CD4-positive, alpha-beta T cell treated with Interleukin-2 at 100 ng/mL for 4 hours (primary cell): ENCODE measurements at places on chromosomes 5 and 9.

GRCh38 chr5:16888694-16889124, 47.4 kb downstream of the MYO10 start:
- no peak for DNase-seq

DNA sequence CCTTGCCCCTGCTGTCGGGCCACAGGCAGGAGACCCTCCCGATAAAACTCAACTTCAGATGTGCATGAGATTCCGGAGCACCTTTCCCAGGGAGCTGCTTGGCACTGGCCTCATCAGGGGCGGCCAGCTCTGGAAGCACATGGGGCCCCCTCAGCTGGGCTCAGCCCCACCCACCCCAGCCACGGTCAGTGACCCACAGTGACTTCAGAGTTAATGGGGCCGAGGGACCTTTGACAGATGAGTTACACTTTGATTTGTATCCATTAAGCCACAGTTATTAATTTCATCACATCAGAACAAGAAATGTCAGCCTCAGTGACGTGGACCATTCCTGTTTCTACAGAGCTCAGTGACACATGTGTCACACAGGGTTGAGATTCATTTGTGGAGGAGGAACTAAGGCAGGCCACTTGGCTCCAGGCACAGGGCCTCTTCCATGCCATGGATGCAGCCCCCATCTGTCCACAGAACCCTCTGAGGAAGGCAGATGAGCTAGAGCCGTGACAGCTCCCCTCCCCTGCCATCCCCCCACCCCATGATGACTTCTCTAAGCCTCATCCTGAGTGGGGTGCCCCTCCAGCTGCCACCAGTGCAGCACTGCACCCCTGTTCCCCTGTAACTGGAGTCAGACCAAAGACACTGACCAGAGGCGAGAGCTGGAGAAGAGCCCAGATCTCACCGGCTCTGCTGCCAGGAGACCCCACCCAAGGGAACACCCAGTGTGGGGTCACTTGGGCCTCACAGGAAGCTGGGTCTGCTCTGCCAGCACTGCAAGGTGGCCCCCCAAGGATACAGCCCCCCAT, 69.4 kb upstream of the ADAMTS2 start:
- no peak for DNase-seq

GRCh38 chr5:96857924-96858323, 18.4 kb upstream of the ERAP2 start:
- DNase-seq = no peak

- DNase-seq = no peak
Observed at GRCh38 chr9:6132650-6133049, 83.0 kb upstream of the IL33 start.

- DNase-seq = no peak
Observed at GRCh38 chr9:85212209-85212608, 529.5 kb downstream of the AGTPBP1 start.

GRCh38 chr9:109381011-109381729, 60.3 kb upstream of the EPB41L4B start:
- no peak for DNase-seq

GRCh38 chr5:142295084-142295758, 29.6 kb downstream of the SPRY4 start:
- DNase-seq = no peak

DNA sequence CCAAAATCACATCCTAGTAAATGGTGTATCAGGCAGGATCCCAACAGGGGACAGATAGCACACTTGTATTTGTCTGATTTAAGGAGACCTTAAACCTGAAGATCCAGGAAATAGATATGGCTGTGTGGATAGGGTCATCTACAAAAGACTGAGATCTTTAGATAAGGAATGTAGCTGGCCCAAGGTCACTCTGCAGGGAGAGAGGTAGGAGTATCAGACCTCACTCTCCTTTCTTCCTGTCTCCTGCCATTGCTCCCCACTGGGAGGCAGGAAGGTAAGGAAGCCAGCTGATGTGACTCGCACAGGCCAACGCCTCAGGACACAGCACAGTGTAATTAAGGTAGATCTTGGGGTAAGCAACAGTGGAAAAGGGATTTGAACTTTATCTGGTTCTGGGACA, 85.8 kb downstream of the PLPPR1 start:
- DNase-seq = no peak

DNA sequence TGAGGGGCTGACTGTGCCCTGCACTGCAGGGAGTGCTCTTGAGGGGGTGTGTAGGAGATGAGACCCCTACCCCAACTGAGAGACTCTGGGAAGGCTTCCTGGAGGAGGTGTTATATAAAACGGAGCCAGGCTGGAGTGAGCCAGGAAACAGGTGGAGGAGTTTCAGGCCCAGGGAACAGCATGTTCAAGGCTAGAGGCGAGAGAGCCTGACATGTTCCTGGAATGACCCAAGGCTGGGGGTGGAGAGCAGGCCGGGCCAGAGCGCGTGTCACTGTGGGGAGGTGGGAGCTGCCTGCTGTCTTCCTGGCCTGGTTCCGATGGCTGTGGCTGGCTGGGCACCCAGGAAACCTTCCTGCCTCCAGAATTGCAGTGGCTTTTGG, 48.7 kb downstream of the RXRA start:
- no peak for DNase-seq

DNA sequence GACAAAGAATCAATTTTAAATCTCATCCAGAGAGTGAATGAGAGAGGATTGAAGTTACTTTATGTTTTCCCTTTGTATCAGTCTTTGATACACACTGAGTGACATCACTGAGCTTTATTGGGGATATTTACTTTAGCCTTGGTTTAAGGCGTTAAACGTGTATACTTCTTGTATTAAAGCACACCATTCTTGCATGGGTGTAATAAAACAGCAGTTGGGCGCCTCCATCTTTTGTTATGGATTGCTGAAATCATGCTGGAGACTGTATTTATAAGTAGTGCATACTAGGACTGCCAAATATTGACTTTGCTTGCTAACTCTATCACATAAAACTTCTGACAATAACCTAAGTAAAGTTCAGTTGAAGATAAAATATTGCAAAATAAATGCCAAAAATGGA, 1755.8 kb upstream of the WWC1 start:
- no peak for DNase-seq
